ENCODE measurements at places on chromosomes 12 and 14.

GRCh38 chr12:92155733-92156132, 10.1 kb upstream of the BTG1 start:
- no peak for DNase-seq

DNA sequence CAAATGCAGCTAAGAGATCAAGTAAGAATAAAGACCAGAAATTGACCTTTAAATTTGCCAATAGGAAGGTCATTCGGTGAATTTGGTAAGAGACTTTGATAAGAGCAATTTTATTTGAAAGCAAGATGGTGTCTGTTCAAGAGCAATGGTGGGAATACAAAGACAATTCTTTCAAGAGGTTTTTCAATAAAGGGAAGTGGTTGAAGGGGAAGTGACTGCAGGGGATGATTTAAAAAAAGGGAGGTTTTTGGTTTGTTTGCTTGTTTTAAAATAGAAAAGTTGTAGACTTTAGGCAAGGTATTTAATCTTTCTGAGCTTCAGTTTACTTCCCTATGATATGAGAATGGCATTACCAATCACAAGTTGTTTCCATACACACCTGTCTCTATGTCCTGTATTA, 4.3 kb upstream of the APPL2 start:
- DNase-seq: no peak

DNA sequence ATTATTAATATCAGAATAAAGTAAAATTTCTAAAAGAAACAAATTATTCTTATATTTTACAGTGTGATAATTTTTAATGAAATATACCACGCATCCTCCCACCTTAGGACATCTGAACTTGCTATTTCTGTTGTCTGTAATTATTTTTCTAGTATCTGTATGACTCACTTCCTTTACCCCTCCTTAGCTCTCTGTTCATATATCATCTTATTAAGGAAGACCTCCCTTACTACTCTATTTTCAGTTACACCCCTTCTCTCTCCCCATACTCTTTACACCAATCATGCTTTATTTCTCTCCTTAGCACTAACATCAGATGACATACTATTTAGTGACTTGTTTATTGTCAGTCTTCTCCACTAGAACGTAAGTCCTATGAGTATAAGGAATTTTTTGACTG, 34.2 kb upstream of the C12orf50 start:
- no peak for DNase-seq

GRCh38 chr12:58365087-58365390, 423.7 kb downstream of the ATP23 start:
- no peak for DNase-seq

DNA sequence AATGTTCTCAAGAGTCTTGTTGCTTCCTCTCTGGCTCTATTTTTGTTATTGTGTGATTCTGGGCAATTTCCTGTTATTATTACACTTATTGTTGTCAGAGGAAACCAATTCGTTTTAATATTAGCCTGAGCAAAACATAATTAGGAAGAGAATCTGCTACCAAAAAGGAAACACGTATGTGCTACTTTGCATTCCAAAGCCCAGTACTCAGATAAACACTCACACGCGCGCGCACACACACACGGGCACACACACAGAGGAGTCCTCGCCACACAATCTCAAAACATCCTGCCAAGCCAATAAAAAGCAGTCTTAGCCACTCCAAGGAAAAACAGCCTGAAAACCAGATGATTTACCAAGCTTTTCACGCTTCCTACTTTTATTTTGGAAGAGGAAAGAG, 400.7 kb downstream of the NUAK1 start:
- peak; percentile 48 for DNase-seq

DNA sequence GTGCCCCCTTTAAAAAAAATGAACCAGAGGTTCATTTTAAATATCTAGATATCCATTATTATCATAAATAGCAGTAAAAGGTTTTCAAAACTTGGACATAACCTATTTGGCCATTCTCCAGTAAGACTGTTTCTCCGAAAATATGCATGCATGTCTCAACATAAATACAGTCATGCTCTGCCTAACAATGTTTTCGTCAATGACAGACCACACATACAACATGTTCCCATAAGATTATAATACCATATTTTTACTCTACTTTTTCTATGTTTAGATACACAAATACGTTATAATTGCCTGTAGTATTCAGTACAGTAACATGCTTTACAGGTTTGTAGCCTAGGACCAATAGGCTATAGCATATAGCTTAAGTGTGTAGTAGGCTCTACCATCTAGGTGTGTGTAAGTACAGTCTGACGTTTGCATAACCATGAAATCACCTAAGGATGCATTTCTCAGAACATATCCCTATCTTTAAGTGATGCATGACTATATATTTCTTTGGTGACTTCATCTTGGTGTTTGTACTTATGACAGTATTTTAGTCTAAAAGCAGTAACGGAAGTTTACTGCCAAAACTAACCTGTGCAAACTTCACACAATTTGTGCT, 3.2 kb downstream of the TMEM19 start:
- DNase-seq: no peak

DNA sequence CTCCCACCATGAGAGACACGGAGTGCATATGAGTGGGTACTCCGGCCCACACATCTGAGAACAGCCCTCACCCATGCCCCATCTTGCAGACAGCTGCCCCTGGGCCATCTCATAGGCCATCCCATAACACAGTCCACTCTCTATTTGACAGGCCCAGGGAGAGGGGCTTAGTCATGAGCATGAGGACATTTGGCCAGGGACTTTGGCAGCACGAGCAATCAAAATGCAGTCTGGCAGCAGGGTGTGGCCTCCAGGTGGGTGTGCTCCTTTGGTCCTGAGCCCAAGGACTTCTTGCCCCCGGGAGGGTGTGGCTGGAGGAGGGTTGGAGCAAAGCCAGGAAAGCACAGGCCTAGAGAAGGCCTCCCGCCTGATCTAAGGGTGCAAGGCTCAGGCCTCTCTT, 25.6 kb downstream of the EMP1 start:
- no peak for DNase-seq
